ENCODE measurements at places on chromosomes 12 and 14.

GRCh38 chr14:64438181-64438841 lies 27.0 kb upstream of the AKAP5 start:
- DNase-seq, result peak; percentile 90

DNA sequence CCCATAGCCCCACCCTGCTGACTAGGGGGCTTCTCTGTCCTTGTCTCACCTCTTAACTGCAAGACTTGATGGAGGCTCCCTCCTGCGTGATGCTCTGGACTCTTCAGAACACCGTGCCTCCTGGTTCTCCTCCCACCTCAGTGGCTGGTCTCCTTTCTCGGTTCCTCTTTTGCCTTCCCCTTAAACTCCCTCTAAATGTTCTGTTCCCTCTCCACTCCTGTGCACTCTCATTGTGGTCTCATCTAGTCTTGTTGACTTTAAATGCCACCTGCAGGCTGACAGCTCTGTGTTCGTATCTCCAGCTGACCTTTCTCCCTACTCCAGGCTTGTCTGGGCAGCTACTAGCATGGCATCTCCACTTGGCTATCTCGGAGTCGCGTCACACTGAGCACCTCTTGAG lies 28.3 kb downstream of the DYNC1H1 start:
- DNase-seq, result no peak

DNA sequence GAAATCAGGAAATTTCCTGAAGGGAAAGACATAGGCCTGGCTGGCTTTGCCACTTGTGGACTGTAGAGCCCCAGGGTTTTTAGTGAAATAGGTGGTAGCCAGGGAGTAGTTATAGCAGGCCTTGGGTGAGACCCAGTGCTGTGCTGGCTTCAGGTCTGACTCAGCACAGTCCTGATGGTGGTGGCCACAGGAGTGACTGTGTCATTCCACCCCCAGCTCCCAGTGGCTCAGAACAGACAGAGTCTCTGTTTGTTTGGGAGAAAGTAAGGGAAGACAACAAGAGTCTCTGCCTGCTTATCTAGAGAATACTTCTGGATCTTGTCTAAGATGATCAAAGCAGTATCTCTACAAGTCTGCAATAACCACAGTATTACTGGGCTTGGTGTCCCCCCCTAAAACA lies 27.5 kb upstream of the OR6J1 start:
- no peak for DNase-seq

DNA sequence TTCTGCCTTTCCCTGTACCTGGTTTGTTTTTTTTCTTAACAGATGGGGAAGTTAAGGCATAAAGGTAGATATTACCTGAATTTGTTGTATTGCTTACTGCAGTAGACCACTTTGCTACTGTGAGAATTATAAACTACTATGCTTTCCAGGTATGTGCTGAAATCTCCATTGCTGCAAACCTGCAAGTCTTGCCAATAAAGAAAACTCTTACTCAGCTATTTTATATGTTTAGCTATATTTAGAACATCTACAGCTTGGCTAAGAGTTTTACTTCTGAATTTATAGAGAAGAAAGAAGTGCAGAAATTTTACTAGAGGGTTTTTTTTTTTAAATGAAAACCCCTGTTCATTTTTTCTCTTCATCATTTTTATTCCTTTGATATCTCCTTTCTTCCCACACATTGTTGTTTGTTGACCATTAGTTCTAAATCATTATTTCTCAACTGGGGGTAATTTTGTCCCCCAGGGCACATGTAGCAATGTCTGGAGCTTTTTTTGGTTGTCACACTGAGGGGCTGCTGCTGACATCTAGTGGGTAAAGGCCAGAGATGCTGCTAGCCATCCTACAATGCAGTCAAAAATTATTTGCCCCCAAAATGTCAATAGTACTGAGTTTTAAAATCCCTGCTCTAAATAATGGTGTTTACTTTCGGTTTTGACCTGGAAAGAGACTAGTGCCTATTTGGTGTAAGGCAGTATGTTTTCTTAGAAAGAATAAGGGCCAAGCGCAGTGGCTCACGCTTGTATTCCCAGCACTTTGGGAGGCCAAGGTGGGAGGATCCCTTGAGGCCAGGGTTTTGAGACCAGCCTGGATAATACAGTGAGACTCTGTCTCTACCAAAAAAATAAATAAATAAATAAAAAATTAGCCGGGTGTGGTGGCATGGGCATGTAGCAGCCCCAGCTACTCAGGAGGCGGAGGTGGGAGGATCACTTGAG lies 48.6 kb downstream of the PCNX1 start:
- DNase-seq, result peak; percentile 70

DNA sequence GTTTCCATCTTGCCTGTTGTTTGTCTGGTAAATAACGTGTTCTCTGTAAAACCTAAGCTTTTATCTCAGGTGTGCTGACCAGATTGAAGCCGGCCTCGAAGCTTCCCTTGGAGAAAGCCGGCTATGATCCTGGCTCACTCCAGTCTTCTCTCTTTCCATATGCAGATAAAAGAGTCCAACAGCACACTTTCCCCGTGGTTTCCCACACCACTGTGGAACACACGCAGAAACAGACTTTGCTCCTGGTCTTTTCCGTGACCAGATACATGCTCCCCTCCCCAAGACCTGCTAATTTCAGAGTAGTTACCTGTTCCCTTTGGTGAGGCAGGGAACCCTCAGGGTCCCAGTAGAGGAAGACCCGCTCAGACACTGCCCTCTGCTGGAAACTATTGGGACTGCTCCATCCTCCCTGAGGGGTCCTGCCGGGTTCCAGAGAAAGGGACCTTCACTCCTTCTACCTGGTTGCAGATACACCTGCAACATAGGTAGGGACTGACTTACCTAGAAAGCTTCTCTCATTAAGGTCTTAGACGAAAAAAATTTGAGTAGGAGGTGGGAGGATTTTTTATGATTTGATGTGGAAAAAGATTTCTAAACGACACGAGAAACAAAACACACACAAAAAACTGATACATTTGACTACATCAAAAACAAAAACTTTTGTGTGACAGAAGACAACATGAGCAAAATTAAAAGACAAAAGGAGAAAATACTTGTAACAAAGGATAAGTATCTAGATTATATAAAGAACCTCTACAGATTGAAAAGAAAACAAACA lies 415.4 kb upstream of the CCDC196 start:
- DNase-seq, result peak; percentile 27

Measured in adipocyte (in vitro differentiated cells).